ENCODE measurements at places on chromosomes 2 and 18.
A peak's percentile ranks its signal among the peaks of the same experiment; 100 is the strongest.

- DNase-seq = no peak
Measured at GRCh38 chr2:216897561-216898203, 37.8 kb upstream of the TNP1 start.

- DNase-seq = peak; percentile 68
Measured at GRCh38 chr18:25883091-25883490, 207.3 kb downstream of the SS18 start.

DNA sequence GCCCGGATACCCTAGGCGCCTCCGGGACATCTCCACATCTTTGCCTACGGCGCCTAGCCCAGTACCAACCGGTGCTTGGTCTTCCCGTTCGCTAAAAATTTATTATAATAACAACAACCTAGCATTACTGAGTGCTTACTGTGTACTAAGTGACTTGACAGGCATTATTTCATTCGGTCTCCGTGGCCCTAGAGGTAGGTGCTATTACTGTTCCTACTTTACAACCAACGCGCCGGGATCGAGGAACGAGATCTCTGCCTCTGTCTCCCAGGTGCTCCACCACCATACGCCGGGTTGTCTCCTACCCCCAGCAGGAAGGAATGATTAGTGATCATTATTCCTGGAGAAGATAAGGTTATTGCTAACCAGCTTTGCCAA is 657 bp upstream of the BIN1 start:
- peak; percentile 90 for DNase-seq

DNA sequence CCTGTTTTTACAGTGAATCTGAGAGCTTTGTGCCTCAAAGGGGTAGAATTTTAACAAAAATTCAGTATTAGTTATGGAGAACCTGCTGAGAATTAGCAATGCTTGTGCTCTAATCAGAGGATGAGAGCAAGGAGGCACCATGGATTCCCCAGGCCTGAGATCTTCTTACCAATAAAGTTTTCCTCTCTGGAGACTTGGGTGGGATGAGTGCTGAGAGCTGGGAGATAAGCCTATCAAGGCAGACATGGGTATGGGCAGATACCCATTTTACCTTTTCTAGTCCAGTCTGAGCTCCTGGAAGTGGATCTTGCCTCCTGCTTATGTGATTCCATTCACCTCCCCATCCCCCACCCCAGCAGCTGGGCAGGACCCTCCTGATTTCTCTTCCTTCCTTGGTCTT is 53.9 kb downstream of the BMP10 start:
- no peak for DNase-seq

DNA sequence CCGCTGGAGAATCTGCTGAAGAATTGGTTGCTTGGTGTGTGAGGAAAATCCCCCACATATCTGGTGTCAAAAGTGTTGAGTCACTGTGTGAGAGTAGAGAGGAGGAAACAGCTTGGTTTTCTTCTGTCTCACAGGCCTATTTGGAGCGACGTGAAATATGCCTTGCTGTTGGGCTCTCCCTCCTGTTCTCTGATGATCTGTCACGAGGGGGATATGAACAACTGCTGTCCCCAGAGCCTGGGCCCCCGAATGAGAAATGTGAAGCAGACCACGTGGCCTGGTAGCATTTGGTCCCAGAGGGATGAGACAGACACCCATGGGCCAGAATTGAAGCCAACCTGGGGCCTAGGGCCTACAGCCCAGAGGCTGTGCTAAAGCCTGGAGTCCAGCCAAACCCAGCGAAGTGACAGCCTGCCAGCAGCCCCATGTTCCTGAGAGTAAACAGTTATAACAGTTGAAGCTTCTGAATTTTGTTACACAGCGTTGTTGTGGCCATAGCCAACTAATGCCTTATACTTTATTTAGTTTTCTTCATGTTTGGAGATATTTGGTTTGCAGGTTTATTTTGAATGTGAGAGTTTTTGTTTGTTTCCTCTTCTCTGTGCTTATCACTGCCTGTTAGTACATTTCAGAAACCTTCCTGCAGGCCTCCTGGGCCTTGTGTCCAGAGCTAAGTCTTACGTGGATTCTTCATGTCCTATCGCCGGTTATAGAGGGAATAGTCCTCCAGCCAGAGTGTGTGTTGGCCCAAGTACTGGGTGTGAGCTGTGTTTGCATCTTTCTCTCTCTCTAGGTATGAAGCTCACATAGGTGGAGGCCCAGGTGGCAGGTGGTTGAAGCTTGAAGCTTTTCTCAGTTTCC is 18.7 kb upstream of the COLEC12 start:
- peak; percentile 24 for DNase-seq

GRCh38 chr2:24365051-24365450 is 4.7 kb upstream of the ITSN2 start:
- DNase-seq = peak; percentile 23

- DNase-seq = peak; percentile 87
Measured at GRCh38 chr18:32714571-32715148, 58.2 kb downstream of the KLHL14 start.

DNA sequence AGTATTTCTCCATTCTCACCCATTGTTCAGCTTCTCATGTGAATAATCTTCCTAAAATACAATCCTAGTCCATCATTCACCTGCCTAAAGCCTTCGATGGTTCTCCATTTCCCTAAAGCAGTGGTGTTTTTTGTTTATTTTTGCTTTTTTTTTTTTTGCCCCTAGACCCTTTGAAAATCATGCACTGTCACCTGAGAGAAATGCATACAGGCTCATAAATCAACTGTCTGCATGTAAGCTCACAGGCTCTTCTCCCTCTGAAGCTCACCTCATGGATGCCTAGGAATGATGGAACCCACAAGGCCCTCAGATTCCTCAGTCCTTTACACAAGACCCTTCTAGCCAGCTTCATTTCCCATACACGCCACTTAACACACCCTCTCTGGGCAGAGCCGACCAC is 31.5 kb downstream of the B4GALT6 start:
- DNase-seq = no peak

GRCh38 chr2:19623488-19623887 is 265.1 kb upstream of the OSR1 start:
- peak; percentile 9 for DNase-seq

DNA sequence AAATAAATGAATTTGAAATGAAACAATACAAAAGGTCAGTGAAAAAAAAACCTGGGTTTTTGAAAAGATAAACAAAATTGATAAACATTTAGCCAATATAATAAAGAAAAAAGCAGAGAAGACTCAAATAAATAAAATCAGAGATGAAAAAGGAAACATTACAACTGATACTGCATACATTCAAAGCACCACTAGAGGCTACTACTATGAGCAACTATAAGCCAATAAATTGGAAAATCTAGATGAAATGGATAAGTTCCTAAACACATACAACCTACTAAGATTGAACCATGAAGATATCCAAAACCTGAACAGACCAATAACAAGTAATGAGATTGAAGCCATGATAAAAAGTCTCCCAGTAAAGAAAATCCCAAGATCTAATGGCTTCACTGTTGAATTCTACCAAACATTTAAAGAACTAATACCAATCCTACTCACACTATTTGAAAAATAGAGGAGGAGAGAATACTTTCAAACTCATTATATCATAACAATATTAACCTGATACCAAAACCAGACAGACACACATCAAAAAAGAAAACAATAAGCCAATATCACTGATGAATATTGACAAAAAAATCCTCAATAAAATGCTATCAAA is 80.8 kb upstream of the CERS6 start:
- peak; percentile 47 for DNase-seq

DNA sequence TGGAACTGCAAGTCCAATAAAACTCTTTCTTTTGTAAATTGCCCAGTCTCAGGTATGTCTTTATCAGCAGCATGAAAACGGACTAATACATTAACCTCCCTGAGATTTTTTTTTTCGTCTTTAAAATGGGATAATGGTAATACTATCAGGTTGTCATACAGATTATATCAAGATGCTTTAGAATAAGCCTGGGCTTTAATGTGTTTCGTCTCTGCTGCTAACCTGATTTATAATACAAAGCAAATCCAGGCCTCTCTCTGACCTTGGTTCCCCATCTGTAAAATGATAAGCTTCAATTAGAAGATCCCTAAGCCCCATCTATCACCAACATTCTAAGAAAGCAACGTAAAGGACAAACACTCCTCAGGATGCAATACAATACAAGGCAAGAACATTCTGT is 283.5 kb downstream of the LRATD1 start:
- no peak for DNase-seq

DNA sequence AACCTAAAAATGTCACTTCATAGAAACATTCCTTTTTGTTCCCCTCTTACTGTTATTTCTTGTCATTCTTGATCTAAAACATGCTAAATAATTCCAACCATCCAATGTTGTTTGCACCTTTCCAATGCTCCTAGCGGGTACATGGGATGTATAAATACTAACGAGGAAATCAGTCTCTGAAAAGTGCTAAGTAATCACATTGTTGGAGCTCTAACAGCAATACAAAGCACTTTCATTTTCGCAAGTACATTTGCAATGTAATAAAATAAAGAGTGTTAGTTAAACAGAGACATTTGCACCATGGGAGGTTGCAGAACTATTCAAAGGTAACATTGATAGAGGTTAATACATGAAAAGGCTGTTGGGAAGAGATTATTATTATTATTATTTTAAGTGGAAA is 286.2 kb upstream of the ACVR2A start:
- no peak for DNase-seq

DNA sequence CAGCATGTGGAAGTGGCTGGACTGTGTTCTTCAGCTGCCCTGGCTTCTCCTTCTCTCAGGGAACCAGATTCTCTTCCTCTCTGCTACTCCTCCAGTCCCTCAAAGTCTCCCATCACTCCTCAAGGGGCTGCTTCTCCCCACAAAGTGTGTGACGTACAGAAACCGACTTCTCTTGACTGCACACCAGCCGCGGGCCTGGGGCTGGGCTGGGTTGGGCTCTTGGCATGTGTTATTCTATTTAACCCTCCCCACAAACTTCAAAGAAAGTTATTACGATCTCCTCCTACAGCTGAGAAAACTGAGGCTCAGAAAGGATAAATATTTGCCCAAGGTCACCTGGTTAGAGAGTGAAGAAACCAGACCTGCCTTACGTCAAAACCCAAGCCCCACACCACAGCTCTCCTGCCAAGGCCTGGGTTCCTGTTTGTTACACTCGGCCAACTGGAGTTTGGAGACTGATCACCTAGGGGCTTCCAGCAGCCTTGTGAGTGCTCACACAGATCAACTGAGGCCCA is 269.0 kb downstream of the TFCP2L1 start:
- DNase-seq = peak; percentile 85

DNA sequence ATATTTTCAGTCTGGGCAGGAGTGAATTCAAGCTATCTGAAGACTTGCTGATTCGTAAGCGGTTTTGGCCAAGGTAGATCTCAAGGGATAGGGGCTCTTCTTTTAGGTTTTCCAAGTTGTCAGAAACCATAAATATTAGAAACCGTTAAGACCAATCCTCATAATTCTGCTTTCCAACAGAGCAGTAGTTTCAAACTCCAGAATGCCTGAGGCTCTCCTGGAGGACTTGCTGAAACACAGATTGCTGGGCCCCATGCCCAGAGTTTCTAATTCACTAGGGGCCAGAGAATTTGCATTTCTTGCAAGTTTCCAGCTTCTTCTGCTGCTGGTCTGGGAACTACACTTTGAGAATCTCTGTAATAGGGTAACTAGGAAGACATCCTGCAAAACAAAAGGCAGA is 1855.7 kb upstream of the CELF4 start:
- DNase-seq = no peak

GRCh38 chr2:77797088-77797487 is 274.9 kb upstream of the LRRTM4 start:
- DNase-seq = no peak

GRCh38 chr2:237561221-237561620 is 5.2 kb upstream of the PRLH start:
- DNase-seq = no peak

DNA sequence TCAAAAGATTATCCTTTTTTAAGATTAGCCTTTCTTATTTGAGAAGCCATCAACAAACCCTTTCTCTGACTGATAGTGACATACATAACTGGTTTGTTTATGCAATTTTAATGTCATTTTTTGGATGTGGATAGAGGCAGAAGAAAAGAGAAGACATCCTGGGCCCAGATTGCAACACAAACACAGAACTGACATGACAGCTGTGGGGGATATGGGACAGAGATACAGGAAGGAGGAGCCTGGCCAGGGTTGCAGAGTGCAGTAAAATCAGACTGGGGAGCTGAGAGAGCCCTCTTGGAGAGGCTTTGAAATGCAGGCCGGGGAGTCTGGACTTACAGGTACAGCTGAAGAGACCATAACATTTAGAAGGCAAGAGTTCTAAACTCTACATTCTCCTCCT is 65.1 kb downstream of the SIGLEC15 start:
- no peak for DNase-seq

- peak; percentile 41 for DNase-seq
Measured at GRCh38 chr18:41227993-41228392, 727.0 kb upstream of the PIK3C3 start.

GRCh38 chr18:70288171-70288850 is 534 bp upstream of the SOCS6 start:
- DNase-seq = peak; percentile 76

DNA sequence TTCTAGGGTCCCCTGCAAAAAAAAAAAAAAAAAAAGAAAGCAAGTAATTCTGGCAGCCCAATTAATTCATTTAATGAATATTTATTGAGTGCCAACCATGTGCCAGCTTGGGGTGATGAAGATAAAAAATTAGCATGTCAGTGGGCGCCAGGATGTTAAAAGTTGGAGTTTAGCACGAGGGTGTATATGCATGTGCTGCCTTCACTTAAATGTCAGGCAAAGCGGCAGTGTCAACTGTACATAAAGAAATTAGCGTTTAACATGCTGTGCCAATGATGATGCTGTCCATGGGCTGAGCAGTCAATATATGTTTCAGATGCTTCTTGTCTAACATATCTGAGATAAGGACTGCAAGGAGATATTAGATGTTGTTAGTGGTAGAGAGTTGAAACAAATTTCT is 49.5 kb downstream of the ASAP2 start:
- no peak for DNase-seq

DNA sequence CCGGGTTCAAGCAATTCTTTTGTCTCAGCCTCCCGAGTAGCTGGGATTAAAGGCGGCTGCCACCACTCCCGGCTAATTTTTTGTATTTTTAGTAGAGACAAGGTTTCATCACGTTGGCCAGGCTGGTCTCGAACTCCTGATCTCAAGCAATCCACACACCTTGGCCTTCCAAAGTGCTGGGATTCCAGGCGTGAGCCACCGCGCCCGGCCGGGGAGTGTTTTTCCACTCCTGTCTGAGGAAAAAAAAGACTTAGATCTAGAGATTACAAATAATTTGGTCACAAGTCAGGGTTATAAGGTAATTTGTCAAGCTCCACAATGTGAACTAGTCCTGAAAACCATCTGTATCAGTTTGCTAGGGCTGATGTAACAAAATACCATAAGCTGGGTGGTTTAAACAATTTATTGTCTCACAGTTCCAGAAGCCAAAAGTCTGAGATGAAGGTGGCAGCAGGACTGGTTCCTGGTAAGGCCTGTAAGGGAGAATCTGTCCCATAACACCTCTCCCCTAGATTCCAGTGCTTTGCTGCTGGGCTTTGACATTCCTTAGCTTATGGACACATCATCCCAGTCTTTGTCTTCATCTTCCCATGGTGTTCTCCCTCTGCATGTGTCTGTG is 40.7 kb upstream of the SP3 start:
- DNase-seq = no peak

Measured in DMS53 (cell line).